Fibroblast of lung (primary cell): ENCODE measurements at places on chromosomes 6 and 20. TPM values are rescaled to one million over a fixed set of nuclear protein-coding genes. Genes with fewer than 3 reads are reported as not detected.

Gene CAP2
- total RNA-seq = 2.6 and 8.6 TPM in 2 replicates

Gene CST5
- not detected in 2 replicates for total RNA-seq

Gene EGFL8
- 0.99 and 1.0 TPM in 2 replicates for total RNA-seq

Gene GLP1R
- total RNA-seq = not detected in 2 replicates

Gene PPIL6
- total RNA-seq = 5.0 and 8.5 TPM in 2 replicates

Gene BEND6
- 10.8 and 12.6 TPM in 2 replicates for total RNA-seq
